ENCODE measurements at places on chromosomes 2 and 18.

GRCh38 chr2:43717322-43717721 lies 41.1 kb upstream of the C1GALT1C1L start:
- DNase-seq, result no peak

GRCh38 chr2:150140777-150141176 lies 346.7 kb downstream of the RND3 start:
- DNase-seq, result no peak

DNA sequence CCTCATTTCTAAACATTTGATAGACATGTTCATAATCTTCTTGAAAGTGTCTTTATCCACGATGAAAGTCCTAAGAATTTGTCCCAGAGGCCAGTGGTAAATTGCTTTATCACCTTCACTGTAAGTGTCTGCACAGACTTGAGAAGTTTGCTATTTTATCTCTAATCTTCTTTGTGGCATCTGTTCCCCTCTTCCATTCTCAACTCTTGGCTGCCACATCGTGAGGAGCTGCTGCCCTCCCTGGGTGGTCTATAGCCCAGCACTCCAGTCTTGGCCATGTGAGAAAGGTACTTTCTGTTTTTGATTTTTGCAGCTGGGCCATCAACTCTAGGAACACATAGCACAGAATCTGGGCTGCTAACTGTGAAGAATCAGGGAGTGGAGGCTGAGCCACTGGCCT lies 45.5 kb downstream of the SLC14A2 start:
- no peak for DNase-seq

GRCh38 chr2:28915939-28916338 lies 21.5 kb downstream of the WDR43 start:
- DNase-seq, result no peak

DNA sequence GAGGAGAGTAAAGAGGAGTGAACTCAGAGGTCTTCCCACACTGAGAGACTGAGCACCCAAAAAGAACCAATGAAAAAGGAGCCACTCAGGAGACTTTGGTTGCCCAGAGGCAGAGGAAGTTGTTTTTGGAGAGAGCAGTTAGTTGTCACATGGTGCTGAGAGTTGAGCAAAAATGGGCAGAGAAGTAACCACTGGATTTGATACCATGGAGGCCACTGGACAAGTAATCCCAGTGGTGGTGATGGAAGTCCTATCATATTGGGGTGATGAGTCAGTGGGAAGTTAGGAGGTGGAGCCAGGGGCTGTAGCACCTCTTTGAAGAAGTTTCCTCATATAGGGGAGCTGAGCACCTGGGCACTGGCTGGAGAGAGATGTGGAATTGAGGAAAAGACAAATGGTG lies 235.8 kb downstream of the TPGS2 start:
- DNase-seq, result no peak

- no peak for DNase-seq
These were observed 689.4 kb downstream of the ZEB2 start for GRCh38 chr2:143830476-143830875.

DNA sequence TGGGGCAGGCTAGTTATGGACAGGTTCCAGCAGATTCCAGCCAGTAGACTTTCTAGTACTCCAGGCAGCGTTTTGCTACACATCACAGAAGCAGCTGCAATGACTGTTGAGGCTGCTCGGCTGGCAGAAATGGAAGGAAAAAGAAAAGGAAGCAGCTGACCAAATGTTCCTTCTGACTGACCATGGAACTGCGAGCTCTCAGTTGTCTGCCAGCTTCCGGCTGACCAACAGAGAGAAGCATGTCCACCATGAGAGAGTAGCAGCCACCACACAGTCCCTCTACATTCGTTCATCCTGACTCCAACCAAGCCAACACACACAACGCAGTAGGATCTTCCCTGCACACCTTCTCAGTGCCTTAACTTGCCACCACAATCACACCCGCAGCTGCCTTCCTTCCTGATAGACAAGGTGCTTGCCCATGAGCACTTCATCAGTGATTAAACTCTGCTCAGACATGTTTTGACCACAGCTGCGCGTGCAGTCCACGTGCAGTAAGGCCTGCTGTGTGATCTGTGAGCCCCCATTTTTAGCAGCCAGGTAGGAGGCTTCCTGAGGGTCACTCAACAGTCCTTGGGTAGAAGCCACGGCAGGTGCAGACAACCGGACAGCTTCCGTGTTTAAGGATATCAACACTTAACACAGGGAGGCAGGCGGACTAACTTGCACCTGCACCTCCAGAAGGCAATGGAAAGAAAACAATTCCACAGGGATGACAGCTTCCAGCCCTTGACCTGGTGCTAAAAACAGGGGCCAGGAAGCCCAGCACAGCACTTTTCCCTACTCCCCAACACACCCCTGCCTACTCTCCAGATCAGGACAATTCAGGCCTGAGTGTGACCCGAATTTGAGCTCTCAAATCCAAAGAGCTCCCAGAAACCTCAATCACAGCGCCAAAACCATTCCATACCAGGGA lies 996 bp downstream of the TGFBRAP1 start:
- no peak for DNase-seq

GRCh38 chr18:21112140-21112473 lies 494 bp upstream of the ROCK1 start:
- DNase-seq, result no peak

DNA sequence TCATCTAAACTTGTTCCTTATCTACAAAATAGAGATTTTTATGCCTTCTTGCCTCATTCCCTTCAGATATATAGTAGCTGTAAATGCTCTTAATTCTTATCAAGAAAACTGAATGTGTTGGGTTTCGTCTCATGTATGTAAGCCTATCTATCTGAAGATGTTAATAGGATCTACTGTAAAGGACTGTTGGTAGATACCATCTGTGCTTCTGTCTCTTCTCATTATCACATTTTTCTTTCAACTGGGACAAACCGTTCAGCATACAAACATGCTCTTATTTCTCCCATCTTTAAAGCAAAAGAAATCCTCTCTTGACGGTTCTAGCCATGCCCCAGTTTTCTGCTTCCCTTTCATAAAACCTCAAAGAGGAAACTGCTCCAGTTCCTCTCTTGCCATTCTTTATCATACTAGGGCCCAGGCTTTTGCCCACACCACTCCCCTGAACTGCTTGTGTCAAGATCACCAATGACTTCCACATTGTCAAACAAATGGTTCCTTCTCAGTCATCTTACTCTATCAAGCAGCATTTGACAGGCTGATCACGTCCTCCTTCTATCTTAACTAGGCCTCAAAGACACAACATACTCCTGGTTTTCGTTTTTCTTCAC lies 88.7 kb downstream of the ARHGEF33 start:
- no peak for DNase-seq

- DNase-seq, result no peak
These were observed 552.9 kb upstream of the LRATD1 start for GRCh38 chr2:14079576-14079975.

GRCh38 chr2:30565851-30566358 lies 118.9 kb downstream of the LCLAT1 start:
- no peak for DNase-seq

Measured in renal pelvis (tissue), 12 donors.